ENCODE measurements at places on chromosomes 7 and 10.

DNA sequence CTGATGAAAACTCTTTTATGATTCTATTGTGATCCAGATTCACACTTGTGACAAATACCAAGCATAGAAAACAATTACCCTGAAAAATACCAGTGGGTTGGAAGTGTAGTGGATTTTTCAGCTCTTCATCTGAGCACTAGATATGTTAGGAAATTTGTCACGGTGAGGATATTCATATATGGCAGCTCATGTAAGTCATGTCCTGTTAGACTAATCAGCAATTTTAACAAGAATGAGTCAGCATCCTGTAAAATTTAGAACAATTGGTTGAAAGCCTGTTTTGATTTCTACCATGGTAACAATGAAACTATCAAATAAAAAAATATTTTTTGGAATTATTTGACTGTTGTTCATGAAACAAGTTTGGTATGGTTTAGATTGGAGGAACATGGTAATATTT is 334.3 kb downstream of the CACNA2D1 start:
- DNase-seq, result no peak

DNA sequence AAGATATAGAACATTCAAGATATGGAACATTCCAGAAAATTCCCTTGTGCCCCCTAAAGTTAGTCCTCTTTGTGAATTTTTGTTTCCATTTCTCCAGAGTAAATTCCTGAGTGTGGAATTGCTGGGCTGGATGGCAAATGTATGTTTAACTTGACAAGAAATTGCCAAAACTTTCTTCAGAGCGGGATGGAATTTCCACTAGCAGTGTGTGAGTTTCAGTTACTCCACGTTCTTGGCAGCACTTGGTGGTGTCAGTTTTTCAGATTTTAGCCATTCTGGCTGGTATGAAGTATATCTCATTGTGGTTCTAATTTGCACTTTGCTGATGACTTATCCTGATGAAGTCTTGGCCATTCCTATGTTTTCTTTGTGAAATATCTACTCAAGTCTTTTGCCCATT is 71.2 kb downstream of the MGMT start:
- no peak for DNase-seq

DNA sequence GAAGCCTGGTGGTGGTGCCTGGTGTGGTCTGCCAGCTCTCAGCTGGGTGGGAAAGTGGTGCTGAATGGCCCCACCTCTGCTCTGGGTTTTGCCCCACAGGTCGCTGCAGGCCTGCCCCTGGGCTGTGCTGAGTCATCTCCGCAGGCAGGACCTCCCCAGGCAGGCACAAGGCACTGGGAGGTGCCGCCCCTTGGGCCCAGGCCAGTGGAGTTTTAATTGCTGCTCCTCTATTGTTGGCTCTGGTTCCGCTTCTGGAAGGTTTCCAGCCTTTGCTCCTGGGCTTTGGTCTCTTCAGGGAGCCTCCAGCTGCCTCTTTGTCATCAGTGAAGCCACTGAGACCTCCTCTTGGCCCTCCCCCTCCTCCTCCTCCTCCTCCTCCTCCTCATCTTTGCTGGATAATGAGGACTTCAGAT is 180.3 kb upstream of the GRB10 start:
- DNase-seq, result peak; percentile 93

- DNase-seq, result no peak
Observed at GRCh38 chr7:82715344-82715743, 271.8 kb upstream of the CACNA2D1 start.

- DNase-seq, result no peak
Observed at GRCh38 chr7:44348300-44348699, 22.9 kb upstream of the CAMK2B start.

- no peak for DNase-seq
Observed at GRCh38 chr7:128919241-128919640, 8.7 kb upstream of the KCP start.

- no peak for DNase-seq
Observed at GRCh38 chr7:53094191-53094590, 58.8 kb downstream of the POM121L12 start.

- peak; percentile 48 for DNase-seq
Observed at GRCh38 chr10:34723750-34724149, 91.3 kb downstream of the PARD3 start.

- no peak for DNase-seq
Observed at GRCh38 chr7:28301148-28301641, 111.1 kb upstream of the CREB5 start.

GRCh38 chr10:132570771-132571649 is 33.4 kb downstream of the INPP5A start:
- no peak for DNase-seq

- peak; percentile 1 for DNase-seq
Observed at GRCh38 chr10:52653263-52653909, 119.2 kb downstream of the MBL2 start.

- no peak for DNase-seq
Observed at GRCh38 chr10:21336476-21337170, 188.9 kb downstream of the SKIDA1 start.
